MG63 (cell line): ENCODE measurements at places on chromosomes 3 and 15.

- DNase-seq, result peak; percentile 19
Measured at GRCh38 chr15:62087671-62088352, 21.0 kb downstream of the C2CD4A start.

- no peak for DNase-seq
Measured at GRCh38 chr3:129961141-129961541, 13.4 kb upstream of the TRH start.

GRCh38 chr3:194259982-194260766 is 91.0 kb downstream of the CPN2 start:
- DNase-seq, result peak; percentile 46

- no peak for DNase-seq
Measured at GRCh38 chr15:42048821-42049200, 28.0 kb upstream of the PLA2G4E start.

DNA sequence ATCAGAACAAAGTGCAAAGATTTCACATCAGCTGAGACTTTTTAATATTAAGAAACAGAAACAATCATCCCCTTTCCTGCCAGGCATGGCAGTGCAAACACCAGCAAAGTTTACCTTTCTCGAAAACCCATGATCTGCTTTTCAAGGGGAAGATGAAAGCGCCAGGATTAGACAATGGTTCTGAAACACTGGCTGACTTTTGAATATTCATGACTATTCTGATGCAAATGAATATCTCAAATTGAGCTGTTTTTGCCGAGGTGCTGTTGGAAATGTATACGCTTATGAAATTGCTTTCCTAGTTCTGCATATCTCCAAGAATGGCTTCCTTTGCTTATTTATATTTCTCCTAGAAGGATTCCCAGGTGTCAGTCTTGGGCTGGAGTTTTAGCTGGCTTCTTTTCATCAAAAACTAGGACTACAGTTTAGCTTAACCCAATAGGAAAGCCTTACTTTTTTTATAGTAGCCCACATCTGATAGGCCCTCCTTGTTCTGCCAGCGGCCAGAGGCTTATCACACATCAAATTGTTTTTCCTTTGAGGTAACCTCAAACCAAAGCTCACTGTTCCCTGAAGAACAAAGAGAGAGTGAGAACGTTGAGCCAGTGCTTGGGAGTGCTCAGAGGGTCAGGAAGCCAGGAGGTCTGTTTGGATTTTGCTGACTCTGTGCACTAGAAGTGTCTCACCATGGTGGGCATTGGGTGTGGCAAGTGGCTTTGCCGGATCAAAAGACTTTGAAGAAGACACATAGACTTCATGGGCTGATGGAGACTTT is 74.0 kb upstream of the PLCL2 start:
- no peak for DNase-seq

DNA sequence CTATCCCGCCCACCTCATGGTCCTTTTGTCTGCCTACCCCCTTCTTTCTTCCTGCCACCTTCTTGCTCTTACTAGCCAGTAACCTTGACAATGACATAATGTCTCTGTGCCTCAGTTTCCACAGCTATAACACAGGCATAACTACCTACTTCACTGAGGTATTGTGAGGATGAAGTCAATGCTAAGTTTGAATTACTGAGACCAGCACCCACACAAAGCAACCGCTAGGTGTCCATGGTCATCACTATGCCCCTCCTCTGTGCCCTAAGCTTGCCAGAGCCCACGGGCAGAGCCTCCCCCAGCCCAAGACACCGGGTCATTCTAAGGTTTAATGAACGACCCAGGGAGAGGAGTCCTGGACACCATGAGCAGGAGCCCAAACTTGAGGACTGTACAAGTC is 101.6 kb downstream of the OXNAD1 start:
- DNase-seq, result no peak

- no peak for DNase-seq
Measured at GRCh38 chr15:68597581-68597980, 18.8 kb downstream of the CORO2B start.

GRCh38 chr3:58167431-58168351 is 43.1 kb downstream of the DNASE1L3 start:
- DNase-seq, result peak; percentile 37

DNA sequence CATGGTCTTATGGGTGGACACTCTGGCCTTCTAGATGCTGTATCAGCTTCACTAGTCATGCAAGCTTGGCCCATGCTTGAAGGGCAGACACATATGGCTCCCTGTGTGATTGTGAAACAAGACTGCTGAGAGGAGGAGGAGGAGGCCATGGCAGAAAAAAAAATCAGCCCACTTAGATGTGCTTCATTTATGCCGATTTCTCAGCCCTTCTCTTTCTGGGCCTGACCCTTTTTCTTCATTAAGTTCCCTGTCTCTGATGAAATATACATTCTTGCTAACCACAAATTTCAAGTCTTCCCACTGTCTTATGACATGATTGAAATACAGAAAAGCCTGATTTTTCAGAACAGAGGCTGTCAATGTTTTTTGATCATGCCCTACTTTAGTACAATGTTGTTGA is 213.0 kb upstream of the FEZF2 start:
- no peak for DNase-seq

DNA sequence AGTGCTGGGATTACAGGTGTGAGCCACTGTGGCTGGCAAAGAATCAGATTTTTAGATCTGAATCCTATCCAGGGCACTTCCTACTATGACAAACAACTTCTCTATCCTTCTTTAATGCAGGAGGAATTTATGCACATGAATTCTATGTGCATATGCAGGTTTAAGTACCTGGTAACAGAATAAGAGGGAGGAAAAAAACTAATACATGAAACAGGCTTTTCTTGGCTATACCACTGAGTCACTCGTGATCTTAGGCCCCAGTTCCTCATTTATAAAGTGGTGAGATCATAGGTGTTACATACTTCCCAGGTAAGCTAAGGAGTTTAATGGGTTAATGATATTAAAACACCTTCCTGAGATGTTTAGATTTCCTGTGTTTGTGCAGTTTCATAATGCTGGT is 108.2 kb downstream of the TP63 start:
- no peak for DNase-seq
